Cortex of kidney (tissue), 1 donor: ENCODE measurements at places on chromosomes 6 and 20.

- DNase-seq: no peak
These were observed 73.4 kb upstream of the NRSN1 start for GRCh38 chr6:24052590-24052961.

DNA sequence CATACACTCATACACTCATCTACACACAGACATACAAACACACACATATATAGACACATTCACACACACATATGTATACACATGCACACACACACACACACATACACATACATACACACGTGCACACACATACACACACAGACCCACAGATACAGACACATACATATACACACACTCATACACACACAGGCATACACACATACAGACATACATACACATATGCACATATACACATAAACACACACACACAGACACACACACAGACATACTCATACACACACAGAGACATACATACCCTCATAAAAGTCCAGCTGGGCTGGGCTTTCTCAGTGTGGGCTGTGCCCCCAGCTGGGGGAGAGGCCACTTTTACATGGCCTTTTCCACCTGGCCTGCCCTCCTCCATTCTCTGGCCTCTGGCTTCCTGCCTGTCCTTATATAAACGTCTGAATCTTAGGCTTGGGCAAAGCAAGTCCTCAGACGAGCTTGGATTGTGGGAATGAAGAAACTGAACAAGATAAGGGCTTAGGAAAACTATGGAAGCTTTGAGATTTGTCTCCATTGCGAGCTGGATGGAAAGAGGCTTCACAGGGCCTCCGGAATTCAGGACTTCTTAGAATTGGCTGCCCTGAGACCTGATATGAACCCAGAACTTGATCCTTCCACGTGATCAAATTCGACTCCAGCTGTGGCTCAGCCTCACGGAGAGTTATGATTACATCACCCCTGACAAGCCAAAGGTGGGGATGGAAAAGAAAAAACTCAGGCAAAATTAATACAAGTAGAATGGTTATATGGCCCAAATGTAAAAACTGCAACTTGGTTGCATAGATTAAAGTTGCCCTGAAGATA, 22.5 kb upstream of the CST3 start:
- DNase-seq: no peak

DNA sequence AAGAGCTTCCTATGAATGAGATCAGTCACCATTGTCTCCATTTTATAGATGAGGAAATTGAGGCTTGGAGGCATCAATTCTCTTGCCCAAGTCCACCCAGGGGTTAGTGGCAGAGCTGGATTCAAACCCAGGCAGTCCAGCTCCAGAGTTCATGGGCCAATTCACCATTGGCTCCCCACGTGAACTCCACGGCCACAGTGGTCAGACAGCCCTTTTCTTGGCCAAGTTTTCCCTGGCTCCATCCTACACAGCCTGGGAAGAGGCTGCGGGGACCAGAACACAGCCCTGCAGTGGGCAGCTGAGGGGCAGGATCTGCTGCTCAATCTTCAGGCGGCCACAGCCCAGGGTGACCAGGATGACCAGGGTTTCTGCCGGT, 20.5 kb downstream of the TGM2 start:
- DNase-seq: no peak

GRCh38 chr6:145015739-145016558, 719.4 kb downstream of the EPM2A start:
- DNase-seq: no peak

GRCh38 chr6:169848946-169849345, 97.5 kb downstream of the ERMARD start:
- DNase-seq: no peak

DNA sequence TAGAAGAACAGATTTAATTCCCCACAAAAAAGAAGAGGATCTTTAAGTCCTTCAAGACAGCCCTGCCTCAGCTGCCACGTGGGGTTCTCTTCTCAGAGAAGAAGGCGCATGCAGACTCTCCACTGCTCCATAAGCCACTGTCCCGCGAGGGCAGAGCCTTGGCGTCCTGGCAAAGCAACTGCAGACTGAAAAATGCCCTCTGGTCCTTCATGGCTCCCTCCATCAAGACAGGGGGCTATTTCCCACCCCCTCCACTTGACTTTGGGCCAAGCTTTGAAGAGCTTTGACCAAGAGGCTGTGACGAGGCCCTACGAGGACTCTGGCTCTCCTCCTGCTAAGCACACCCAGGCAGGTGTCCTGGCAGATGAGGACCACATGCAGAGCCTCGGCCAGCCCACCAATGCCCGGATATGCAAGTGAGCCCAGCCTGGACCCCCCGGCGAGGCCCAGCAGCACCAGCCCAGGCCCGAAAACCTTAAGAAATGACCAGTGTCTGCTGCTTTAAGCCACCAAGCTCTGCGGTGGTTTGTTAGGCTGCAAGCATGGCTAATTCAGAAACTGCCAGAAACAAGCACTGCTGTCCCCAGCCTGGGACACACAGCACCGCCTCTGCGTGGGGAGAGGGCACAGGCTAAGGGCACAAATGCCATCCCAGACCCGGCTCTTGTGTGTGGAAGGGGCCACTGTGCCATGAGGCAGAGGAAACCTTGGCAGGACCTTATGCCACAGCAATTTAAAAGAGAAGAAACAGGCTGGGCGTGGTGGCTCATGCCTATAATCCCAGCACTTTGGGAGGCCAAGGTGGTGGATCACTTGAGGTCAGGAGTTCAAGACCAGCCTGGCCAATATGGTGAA, 16.1 kb downstream of the GMEB2 start:
- DNase-seq: no peak

DNA sequence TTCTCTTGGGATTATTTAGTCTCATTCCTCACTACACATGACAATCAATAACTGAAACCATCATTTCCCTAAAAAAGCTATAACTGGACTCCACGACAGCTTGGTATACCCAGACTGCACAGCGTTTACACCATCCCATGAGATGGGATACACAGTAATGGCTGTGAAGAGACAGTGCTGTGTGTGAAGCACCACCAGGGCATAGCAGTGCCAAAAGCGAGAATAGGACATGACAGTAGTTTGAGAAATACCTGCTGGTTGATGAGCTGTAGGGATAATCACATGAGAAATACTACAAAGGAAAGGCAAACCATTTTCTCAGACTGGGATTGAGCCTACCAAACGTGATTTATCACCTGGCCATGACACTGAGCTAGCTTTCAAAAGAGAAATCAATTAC, 22.4 kb upstream of the LYRM2 start:
- DNase-seq: no peak

- no peak for DNase-seq
These were observed 33.5 kb downstream of the PLG start for GRCh38 chr6:160735523-160735922.

DNA sequence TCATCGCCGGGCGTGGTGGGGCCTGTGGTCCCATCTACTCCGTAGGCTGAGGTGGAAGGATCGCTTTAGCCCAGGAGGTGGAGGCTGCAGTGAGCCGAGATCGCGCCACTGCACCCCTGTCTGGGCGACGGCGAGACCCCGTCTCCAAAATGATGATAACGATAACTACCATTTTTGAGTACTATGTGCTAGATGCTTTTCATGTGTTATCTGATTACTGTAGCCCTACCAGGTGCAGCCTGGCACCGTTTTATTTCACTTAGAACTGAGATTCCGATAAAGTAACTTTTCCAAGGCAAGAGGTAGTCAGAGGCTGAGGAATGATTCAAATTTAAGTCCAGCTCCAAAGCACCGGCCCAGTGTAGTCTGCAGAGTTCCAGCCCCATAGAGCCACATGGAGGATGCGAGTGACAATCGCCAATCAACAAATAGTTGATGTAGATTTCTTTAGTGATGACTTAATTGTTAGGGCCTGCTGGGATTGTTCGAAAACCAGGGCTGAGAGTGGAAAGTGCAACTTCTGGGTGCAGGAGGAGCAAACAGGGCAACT, 727 bp downstream of the ERMARD start:
- no peak for DNase-seq

DNA sequence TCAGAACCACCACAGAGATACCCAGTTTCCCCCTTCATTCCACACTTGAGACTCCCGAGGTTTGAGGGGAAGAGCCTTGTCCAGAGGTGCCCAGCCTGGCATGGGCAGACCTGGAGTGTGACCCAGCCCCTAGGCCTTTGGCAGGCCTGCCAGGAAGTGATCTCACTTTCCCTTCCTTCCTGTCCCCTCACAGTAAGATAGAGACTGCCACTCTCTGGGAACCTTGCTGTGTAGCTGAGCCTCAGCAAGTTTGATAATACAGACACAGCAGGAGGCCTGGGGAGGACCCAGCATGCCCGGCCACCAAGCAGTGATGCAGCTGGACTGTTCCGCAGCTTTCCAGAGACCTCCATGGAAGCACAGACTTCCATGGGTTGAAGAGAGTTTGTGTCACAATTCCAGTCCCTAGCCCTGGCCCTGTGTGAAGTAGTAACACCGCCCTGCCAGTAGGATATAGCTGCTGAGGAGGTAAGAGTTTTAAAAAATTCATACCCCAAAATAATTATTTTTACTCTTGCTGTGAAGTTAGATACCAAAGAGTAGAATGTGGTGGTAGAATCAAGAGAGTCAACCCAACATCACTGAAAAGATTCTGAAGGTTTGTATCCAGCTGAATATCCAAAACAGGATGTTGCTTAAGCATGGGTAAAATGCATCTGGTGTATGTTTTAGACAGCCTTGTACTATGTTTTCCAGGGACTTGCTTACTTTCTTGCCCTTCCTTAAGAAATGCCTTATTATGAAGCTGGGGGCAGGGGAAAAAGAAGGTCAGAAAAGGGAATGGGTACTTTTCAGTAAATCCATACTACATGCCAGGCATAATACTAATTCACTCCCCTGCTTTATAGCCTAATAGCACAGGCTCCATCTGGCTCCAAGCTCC, 16.3 kb downstream of the PKIG start:
- DNase-seq: no peak

DNA sequence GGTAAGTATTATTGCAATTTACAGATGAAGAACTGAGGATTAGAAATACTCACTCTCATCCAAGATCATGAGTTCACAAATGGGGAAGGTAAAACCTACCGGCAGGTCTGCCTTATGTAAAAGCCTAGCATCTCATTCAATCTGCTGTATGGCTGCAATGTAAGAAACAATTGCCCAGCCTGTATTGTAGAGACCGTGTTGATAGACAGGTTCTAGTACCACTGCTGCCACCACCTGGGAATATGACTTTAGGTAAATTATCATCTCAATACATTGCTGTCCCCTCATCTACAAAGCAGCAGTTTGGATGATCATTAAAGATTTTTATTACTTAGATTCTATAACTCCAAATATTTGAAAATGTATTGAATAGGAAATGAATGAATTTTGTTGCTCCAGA, 23.3 kb upstream of the ARHGAP18 start:
- DNase-seq: no peak

GRCh38 chr6:149468179-149468578, 16.6 kb downstream of the ZC3H12D start:
- no peak for DNase-seq

DNA sequence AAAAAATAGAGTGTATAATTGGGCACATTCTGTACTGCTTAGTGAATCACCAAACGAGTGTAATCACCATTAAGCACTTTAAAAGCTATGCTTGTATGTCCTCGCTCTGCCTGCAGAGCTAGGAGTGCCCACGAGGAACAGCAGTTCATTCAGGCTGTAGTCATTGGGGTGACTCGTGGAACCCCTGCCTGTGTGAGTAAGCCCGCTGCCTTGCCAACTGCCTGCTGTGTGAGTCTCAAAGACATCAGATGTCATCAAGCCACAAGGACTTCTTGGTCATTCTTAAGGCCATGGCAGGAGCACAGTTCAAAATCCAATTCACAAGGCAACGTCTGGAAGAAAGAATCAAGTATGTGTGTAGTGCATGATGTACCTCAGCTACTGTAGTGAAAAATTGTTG, 60.4 kb downstream of the FOXO3 start:
- no peak for DNase-seq

DNA sequence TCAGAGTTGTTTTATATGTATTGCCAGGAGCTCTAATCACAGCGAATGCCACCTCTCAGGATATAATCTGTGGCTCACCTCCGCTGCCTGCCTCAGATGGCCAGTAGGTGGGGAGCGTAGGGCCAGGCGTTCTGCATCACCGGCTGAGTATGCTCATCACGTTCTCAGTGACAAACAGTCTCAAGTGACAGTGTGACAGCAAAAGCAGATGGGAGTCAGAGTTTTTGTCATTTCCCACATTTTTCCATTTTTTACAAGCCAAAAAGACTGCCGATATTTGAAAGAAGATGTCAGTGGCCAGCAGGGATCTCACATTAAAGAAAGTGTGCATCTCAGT, 208.7 kb downstream of the ALDH8A1 start:
- no peak for DNase-seq

DNA sequence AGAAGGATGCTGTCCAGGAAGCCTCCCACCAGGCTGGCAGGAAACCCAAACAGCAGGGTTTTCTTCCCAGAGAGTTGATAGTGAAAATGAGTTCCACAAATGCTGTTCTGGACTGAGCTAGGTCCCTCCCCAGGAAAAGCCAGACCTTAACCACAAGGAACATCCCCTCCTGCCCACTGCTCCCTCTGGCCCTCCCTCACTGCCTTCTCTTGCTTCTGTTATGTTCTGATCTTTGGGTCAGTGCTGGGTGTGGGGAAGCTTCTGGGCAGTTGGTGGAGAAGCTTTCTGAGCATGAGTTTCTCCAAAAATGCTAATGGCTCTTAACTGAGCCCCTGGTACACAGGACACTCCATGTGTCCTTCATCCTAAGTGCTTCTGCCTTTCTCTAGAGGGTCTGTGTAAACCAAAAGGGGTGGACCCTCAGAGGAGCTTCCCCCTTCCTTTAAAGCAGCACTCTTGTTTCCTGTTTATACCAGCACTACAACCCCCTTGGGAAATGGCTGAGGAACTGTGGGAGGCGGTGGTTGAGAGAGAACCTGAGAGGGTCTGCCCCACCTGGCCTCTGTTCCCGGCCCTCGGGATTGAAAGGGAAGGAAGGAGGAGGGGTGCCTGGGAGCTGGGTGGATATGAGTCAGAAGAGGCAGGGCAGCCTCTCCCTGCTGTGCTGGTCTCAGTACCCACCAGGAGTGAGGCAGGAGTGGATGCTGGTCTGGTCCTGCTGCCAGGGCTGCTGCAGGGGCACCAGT, 42.0 kb downstream of the CDS2 start:
- no peak for DNase-seq
